ENCODE measurements at places on chromosomes 11 and 22.
A peak's percentile ranks its signal among the peaks of the same experiment; 100 is the strongest.

DNA sequence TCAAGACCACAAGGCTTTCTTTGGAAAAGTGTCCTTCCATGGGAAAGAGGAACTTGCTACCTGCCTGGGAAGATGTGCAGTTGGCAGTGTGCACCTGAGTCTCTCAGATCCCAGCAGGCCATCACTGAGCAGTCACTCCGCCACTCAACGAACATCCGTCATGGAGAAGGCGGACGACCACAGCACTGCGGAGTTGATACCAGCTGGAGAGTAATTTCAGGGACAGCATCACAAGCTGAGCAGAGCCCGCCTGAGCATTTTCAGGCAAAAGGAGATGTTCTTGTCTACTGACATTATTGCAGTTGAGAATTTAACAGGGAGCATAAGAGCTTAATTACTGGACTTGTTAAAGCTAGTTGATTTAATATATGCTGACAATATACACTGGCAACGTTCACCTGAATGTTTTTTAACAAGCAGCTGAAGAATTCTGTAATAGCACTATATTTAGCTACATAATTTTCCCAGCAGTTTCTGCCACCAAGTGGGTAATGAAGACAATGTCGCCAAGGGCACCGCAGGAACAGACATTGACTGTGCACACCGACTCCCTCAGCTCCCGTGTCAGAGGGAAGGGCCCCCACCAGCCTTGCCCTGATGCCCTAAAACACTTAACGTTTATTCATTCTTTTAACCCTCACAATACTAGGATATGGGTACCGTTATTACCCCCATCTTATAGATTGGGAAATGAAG is 52.4 kb upstream of the ARFGAP3 start:
- no peak for DNase-seq

DNA sequence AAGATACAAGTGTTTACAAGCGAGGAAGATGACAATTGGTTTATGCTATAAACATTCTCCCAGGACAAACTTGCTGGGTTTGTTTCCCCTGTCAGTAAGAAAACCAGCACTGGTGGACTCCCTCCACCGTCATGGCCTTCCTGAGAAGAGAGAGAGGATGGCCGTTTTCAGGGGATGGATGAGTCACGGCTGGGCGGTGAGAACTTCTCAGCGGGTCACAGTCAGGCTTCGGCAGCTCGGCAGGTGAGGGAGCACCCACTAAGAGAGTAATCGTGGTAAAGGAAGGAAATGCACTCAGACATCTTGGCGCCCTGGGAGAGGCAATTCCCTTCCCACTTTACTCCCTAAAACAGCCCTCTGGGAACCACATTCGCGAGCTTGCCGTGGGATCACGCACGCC is 83.9 kb downstream of the NCAM1 start:
- no peak for DNase-seq

- no peak for DNase-seq
These were observed 19.4 kb upstream of the SUSD2 start for GRCh38 chr22:24161909-24162308.

DNA sequence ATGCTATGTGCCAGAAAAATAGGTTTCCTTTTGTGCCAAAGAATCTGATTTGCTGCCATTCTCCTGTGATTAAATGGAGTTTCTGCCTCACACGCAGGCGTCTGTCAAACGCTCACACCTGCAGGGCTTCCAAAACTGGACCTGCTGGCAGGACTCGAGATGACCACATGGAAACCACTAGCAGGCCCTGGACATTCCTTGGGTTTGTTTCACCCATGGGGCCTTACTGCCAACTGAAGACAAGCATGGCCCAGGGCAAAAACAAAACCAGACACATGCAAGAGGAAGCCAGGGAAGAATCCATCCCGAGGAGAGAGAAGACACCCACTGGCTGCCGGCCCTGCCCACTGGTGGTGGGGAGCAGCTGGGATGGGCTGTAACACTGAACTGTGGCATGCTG is 55.9 kb upstream of the MN1 start:
- no peak for DNase-seq

- no peak for DNase-seq
These were observed 573.6 kb downstream of the INSC start for GRCh38 chr11:15688351-15688792.

GRCh38 chr11:99279266-99279665 is 258.5 kb downstream of the CNTN5 start:
- no peak for DNase-seq

DNA sequence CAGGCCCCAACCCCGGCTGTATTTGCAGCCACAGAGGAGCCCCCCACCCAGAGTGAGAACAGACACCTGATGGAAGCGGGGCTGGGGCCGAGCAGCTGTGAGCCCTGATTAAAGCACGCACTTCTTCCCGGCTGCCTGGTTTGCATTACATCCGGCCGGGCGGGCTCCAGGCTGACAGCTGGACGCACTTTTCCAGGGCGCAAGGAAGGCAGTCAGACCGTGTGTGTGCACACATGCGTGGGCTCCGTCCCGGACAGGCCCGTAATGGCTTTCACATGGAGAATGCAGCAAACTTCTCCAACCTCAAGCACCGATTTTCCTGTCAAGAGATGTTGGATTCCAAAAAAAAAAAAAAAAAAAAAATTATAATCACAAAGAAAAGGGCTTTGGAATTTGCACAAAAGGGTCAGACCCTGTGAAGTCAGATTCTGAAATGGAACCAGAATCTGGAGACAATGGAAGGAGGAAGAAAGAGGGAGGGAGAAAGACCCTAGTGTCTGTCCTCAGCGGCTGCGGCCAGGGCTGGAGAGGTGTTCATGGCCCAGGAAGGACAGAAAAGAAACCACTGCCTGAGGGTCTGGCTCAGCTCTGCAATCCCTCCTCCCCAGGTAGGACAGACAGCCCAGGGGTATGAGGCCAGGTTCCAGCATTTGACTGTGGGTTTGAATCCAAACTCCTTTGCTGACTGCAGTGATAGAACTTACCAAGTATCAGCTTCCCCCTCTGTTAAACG is 365.5 kb downstream of the MN1 start:
- no peak for DNase-seq

- no peak for DNase-seq
These were observed 214.0 kb downstream of the OR4C45 start for GRCh38 chr11:50246699-50247098.

DNA sequence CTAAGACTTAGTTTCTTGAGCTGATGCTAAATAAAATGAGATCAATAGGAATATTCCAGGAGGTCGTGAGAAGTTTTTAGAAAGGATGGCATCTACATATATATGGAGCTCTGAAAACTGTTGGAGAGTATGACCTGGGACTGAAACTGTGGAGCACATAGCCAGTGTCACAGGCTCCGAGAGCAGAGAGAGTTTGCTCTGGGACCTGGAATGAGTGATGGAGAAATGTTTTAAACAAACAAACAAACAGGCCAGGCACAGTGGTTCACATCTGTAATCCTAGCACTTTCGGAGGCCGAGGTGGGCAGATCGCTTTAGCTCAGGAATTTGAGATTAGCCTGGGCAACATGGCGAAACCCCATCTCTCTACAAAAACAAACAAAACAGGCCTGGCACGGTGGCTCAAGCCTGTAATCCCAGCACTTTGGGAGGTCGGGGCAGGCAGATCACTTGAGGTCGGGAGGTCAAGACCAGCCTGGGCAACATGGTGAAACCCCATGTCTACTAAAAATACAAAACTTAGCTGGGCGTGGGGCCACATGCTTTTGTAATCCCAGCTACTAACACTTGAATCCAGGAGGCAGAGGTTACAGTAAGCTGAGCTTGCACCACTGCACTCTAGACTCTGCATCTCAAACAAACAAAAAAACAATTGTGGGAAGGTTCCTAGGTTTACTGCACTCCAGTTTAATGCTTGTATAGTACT is 67.1 kb downstream of the SLC35F2 start:
- no peak for DNase-seq

- DNase-seq = peak; percentile 32
These were observed 5.3 kb upstream of the MALAT1 start for GRCh38 chr11:65493367-65494176.

DNA sequence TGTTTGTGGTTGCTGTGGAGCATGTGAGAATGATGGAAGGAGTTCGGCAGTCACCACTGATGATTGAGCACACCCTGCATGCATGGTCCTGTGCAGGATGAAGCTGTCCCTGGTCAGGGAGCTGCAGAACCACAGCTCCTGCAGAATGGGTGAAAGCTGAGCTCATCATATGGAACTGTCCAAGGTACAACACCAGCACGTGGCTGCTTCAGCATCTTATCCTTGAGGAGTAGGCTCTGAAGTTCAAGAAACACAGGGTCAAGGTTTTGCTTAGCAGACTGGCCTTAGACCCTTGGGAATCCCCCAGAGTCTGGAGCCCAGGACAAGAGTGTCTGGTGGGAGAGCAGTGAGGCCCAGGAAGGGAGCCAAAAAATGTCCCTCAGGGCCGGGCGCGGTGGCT is 182.4 kb upstream of the LARGE1 start:
- DNase-seq = no peak

- DNase-seq = no peak
These were observed 134.7 kb downstream of the TTC17 start for GRCh38 chr11:43493431-43493830.

GRCh38 chr22:29208879-29209623 is 3.4 kb downstream of the EMID1 start:
- no peak for DNase-seq

DNA sequence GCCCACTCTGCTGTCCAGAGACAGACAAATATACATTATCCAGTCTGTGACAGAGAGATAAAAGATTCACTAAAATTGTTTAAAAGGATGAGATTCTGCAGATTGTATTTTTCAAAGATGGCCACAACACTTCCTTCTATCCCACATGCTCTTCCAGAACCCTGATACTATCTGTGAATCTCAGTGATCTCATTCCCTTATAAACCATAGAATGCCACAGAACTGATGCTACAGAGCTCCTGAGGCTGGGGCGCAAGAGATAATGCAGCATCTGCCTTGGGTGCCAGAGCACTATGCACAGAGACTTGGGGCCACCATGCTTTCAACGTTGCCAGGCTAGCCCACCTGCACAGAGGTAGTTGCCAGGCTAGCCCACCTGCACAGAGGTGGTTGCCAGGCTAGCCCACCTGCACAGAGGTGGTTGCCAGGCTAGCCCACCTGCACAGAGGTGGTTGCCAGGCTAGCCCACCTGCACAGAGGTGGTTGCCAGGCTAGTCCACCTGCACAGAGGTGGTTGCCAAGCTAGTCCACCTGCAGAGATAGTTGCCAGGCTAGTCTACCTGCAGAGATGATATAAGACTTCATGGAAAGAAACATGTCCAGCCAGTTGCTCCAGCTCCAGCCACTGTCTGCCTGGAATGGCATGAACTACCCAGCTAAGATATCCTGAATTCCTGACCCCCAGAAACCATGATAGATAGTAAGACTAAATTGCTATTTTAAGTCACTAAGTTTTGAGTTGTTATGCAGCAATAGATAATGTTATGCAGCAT is 17.6 kb upstream of the SEPTIN5 start:
- no peak for DNase-seq

Data from inflammatory macrophage treated with lipopolysaccharide for 4 hours (primary cell).